ENCODE measurements at places on chromosomes 12 and 14. TPM values are rescaled to one million over a fixed set of nuclear protein-coding genes. Genes with fewer than 3 reads are reported as not detected.

GSG1 gene
- total RNA-seq, result not detected

GRCh38 chr12:132064631-132065030, 79.5 kb downstream of the DDX51 start:
- H3K4me3 ChIP-seq, result no peak overlapping the region
- no peak for DNase-seq
- peaks cover 47% of the 10 kb centered on the region for H3K36me3 ChIP-seq
- peaks cover 16% of the 10 kb centered on the region for H3K4me1 ChIP-seq
- H3K27me3 ChIP-seq, result no peaks in the 10 kb centered on the region
- H3K27ac ChIP-seq, result no peak overlapping the region

- DNase-seq, result no peak
- H3K4me1 ChIP-seq, result peaks cover 19% of the 10 kb centered on the region
- peaks cover 4% of the 10 kb centered on the region for H3K27me3 ChIP-seq
- no peaks in the 10 kb centered on the region for H3K36me3 ChIP-seq
- no peak overlapping the region for H3K27ac ChIP-seq
These were observed 13.0 kb upstream of the P2RX4 start for GRCh38 chr12:121196902-121197301.

WNT5B gene
- total RNA-seq, result 2.0 TPM

SERPINA12 gene
- not detected for total RNA-seq

DNA sequence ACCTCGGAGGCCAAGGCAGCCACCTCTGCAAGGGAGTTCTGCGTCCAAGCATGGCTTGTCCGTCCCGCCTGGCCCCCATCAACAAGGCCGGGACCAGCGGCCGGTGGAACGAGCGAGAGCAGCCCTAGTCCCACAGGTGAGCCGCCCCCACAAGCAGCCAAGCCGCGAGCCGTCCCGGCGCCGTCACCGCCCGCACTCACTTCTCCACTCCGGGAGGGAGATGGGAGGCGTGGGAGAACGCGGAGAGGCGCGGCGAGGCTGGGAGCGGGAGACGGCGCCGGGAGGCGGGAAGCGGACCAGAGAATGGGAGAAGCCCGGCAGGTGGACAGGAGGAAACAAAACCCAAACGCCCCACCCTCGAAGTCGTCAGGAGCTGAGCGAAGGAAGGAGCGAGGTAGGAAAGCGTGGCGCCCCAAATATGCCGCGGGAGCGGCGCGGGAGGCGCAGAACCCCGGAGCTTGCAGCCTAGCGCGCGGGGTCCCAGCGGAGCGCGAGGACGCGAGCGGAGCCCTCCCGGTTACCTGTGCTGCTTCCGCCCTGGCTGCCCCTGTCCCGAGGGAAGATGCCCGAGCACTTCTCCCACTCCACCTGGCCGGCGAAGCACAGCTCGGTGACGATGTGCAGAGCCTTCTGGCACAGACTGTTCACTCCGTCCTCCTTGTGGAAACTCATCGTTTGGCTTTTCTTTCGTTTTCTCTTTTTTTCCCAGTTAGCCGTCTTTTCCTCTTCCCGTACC, 600 bp downstream of the SYT10 start:
- H3K27me3 ChIP-seq, result peaks cover 38% of the 10 kb centered on the region
- H3K27ac ChIP-seq, result no peak overlapping the region
- no peaks in the 10 kb centered on the region for H3K36me3 ChIP-seq
- no peaks in the 10 kb centered on the region for H3K4me1 ChIP-seq

- no peak for DNase-seq
- H3K27ac ChIP-seq, result no peak overlapping the region
- no peak overlapping the region for H3K4me3 ChIP-seq
- peaks cover 5% of the 10 kb centered on the region for H3K36me3 ChIP-seq
- H3K27me3 ChIP-seq, result no peaks in the 10 kb centered on the region
These were observed 144.7 kb downstream of the GPHN start for GRCh38 chr14:66652525-66653106.

DNA sequence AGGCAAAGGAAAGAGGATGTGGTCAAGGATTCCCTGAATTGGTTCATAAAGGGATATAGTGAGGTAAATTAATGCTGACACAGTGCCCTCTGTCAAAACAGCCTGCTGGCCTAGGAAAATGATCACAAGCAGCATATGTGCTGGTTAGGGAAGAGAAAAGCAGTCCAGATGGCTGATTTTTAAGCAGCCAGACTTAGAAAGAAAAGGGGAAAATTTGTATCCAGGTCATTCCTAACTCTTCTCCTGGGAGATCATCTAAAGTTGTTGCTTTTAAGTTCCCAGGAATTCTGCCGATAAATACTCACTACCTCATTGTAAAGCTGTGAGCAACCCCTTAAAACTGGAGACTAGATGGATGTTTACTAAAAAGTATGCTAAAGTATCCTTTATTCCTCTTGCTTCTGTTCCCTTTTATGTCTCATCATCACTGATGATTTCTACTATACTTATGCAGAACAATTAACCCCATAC, 46.4 kb upstream of the CNOT2 start:
- no peaks in the 10 kb centered on the region for H3K27me3 ChIP-seq
- no peak overlapping the region for H3K27ac ChIP-seq
- no peaks in the 10 kb centered on the region for H3K4me1 ChIP-seq
- H3K4me3 ChIP-seq, result no peak overlapping the region

DNA sequence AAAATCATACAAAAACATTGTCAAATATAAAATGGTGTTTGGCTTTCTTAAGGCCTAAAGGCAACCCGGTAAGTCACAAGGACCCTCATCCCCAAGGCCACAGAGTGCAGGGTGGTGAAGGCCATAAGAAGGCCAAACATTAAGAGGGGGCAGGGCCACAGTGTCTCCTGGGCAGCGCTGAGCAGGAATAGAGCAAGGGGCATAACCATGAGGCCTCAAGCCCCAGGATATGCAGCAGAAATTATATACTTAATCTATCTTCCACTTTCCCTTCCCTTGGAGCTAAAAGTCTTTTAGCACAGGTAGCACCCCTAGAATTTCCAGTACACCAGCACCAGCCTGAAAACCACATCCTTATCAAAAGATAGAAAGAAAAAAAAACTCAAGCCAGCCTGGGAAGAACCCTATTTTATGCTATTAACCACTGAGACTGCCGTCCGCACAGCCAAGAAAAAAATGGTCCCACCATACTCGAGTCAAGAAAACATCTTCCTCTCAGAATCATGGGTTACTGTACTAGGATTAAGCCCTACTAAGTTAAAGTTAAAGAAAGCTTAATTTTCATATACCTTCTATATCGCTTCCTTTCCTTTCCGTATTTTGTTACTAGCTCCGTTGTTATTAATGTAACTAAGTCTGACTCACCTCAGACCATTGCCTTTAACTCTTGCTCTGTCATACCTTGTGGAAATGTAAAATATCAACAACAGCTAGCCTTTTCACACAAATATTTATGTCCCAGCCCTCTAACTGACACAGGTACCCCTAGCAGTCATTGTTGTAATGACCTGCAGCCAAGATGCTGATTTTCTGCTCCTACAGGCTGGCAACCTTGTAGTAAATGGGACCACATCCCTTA, 20.1 kb downstream of the KLRK1 start:
- no peak overlapping the region for H3K27ac ChIP-seq
- H3K4me1 ChIP-seq, result peaks cover 5% of the 10 kb centered on the region
- H3K4me3 ChIP-seq, result no peak overlapping the region
- peaks cover 33% of the 10 kb centered on the region for H3K27me3 ChIP-seq

DNA sequence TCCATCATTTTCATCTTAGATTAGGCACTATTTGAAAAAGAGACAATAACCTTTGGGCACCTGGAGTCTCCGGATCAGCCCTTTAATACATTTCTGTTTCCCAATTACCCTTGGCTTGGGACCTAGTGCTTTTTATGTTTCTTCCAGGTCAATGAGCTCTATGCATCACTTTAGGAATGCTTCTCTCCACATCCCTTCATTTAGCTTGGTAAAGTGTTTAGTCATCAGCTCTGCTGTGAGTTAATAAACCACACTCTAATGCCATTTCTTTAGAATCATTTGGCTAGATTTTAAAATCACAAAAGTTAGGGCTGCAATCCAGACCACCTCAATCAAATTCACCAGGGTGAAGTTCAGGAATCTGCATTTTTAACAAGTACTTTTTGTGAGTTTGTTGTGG, 41.7 kb downstream of the RASSF9 start:
- H3K4me1 ChIP-seq, result no peaks in the 10 kb centered on the region
- no peak overlapping the region for H3K4me3 ChIP-seq
- no peaks in the 10 kb centered on the region for H3K27me3 ChIP-seq
- no peak for DNase-seq
- no peak overlapping the region for H3K27ac ChIP-seq
- H3K36me3 ChIP-seq, result no peaks in the 10 kb centered on the region

DNA sequence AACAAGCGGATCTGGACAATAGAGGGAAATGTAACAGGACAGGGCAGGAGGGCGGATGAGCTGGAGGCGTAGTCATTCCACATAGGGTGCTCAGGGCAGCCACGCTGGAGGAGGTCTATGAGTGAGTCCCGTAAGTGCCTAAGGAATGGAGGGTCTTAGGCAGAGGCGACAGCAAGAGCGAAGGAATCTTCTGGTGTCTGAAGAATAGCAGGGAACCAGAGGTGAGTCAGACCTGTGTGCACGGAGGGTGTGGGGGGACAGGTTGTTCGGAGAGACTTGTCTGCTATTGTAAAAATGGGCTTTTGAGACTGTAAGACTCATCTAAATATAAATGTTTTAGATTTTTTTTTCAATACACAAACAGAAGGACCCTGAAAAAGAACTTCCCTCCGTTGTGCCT, 70.6 kb downstream of the SETD3 start:
- no peaks in the 10 kb centered on the region for H3K27me3 ChIP-seq
- no peak overlapping the region for H3K27ac ChIP-seq
- H3K4me3 ChIP-seq, result no peak overlapping the region
- peaks cover 15% of the 10 kb centered on the region for H3K36me3 ChIP-seq
- H3K4me1 ChIP-seq, result peaks cover 12% of the 10 kb centered on the region

DNA sequence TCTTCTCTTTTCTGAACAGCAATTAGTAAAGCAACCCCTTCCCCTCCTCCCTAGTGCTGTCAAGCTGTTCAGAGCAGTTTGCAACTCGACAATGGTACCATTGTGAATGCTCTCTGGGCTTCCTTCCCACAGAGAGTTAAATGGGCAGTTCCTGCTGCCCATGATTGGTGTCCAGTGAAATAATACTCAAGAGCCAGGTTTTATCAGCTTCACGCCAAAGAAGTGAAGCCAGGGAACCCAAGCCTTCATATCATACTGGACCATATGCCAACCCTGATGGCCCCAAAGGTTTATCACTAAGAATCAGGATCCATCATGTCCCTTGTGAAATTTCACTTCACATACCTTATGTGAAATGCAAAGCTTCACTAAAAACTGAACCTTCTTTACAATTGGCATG, 24.7 kb downstream of the INSM2 start:
- H3K4me1 ChIP-seq, result no peaks in the 10 kb centered on the region
- no peak for DNase-seq
- H3K36me3 ChIP-seq, result no peaks in the 10 kb centered on the region
- no peaks in the 10 kb centered on the region for H3K27me3 ChIP-seq
- H3K27ac ChIP-seq, result no peak overlapping the region

GRCh38 chr12:12681061-12681765, 14.8 kb downstream of the GPR19 start:
- no peak for DNase-seq
- no peaks in the 10 kb centered on the region for H3K27me3 ChIP-seq
- peaks cover 6% of the 10 kb centered on the region for H3K4me1 ChIP-seq
- H3K4me3 ChIP-seq, result no peak overlapping the region
- H3K27ac ChIP-seq, result no peak overlapping the region
- peaks cover 4% of the 10 kb centered on the region for H3K36me3 ChIP-seq

DNA sequence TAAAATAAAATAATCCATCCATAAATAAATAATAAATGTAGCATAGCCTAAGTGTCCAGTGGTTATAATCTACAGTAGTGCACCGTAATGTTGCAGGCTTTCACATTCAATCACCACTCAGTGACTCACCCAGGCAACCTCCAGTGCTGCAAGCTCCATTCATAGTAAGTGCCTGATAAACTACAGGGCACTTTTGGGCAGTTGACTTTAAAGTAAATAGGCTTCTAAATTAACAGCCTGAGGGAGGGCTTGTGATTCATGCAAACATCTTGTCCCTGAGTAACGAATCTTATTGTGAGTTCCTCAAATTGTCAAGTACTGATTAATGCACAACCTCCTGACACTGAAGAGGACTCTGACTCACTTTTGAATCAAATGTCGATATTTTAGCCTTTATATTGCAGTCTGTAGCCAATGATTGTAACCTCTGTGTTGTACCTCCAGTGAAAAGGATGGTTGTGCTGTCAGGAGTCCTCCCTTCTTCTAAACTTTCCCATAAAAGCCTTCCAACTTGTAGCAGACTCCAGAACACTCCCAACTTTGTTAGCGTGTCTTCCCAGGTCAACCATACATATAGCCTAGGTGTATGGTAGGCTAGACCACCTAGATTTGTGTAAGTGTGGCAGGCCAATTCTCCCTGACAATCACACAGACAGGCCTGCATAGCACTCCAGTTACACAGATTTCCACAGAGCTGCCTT, 55.0 kb upstream of the BICD1 start:
- H3K4me1 ChIP-seq, result no peaks in the 10 kb centered on the region
- no peaks in the 10 kb centered on the region for H3K36me3 ChIP-seq
- no peaks in the 10 kb centered on the region for H3K27me3 ChIP-seq
- no peak for DNase-seq

- no peak overlapping the region for H3K27ac ChIP-seq
- H3K36me3 ChIP-seq, result no peaks in the 10 kb centered on the region
- no peak for DNase-seq
- H3K4me1 ChIP-seq, result peaks cover 6% of the 10 kb centered on the region
- H3K4me3 ChIP-seq, result no peak overlapping the region
These were observed 68.8 kb downstream of the CLMN start for GRCh38 chr14:95250936-95251335.

NR1H4 gene
- total RNA-seq, result not detected

ACRBP gene
- total RNA-seq, result 0.83 TPM

Measured in activated T-helper 1 cell treated with anti-CD3 and anti-CD28 coated beads, Interleukin-12 subunit alpha, Interleukin-12 subunit beta, Interleukin-2, Interleukin-4 antibody, amounts not matched to agents 30 ng/mL and 10 ng/mL and 1 ng/mL, durations not matched to agents 14 hours and 24 hours and 36 hours (primary cell).